Suprapubic skin (tissue), 4 donors: ENCODE measurements at places on chromosomes 16 and 17.
A peak's percentile ranks its signal among the peaks of the same experiment; 100 is the strongest.

GRCh38 chr17:39002991-39003715 is 36.0 kb upstream of the FBXO47 start:
- no peaks in the 10 kb centered on the region for H3K36me3 ChIP-seq
- peak; percentile 87 for DNase-seq
- H3K4me1 ChIP-seq, result peaks cover 47% of the 10 kb centered on the region
- peak overlapping the region; percentile 84 for H3K27ac ChIP-seq
- peak overlapping the region; percentile 10 for H3K4me3 ChIP-seq
- H3K27me3 ChIP-seq, result no peaks in the 10 kb centered on the region

- H3K27me3 ChIP-seq, result no peaks in the 10 kb centered on the region
- no peak for DNase-seq
- H3K27ac ChIP-seq, result no peak overlapping the region
- no peaks in the 10 kb centered on the region for H3K4me1 ChIP-seq
These were observed 471.5 kb upstream of the C16orf82 start for GRCh38 chr16:26595199-26595598.

DNA sequence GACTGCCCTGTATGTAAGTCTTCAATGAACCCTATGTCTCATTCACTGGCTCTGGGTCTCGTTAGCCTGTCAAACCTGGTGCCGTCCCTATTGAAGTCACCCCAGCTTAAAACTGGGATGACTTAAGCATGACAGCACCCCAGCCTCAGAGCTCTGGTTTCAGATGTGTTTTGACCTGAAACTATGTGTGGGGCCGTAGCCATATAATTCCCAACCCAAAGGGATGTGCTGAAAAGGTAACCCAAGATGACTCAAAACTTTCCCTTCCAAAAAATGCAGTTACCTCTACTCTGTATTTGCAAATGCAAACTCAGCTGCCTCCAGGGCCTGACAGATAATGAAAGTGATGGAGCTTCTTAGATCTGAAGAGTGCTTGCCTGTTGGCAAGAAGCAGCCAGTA is 478.3 kb upstream of the ERCC4 start:
- H3K27me3 ChIP-seq, result no peaks in the 10 kb centered on the region
- no peak for DNase-seq
- H3K27ac ChIP-seq, result no peak overlapping the region
- H3K4me3 ChIP-seq, result no peak overlapping the region
- H3K36me3 ChIP-seq, result no peaks in the 10 kb centered on the region

DNA sequence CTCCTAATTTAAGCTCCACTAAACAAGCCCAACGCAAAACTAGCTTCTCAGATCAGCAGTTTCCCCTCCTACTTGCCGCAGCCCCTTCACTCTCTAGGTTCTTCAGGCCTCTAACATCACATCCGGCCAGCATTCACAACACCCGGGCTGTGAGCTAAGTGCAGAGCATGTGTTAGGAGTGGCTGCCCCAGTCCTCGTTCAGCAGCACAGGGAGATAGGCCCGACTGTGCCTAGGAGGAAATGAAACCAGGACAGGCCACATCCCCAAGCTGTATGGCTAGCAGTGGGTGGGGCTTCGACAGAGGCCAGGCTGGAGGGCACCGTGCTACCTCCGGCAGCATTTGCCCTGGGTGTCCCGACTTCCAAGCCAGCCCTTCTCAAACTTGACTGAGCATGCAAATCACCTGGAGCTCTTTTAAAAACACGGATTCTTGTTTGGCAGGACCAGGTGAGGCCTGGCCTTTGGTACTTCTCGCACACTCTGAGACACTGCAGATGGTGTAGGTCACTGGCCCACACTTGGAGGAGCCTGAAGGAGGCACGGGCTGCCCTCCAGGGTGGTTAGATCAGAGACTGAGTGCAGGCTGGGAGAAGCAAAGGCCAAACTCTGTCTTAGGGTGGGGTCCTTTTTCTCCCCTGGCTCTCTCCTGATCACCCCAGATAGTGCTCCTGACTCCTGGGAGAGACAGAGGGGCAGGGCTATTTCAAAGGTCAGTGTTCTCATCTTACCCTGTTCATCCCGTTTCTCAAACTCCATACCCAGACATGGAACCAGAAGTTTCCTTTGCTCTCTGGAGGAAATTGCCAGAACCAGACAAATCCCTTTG is 202.0 kb downstream of the C16orf78 start:
- H3K36me3 ChIP-seq, result no peaks in the 10 kb centered on the region
- peaks cover 4% of the 10 kb centered on the region for H3K4me1 ChIP-seq
- H3K4me3 ChIP-seq, result no peak overlapping the region
- DNase-seq, result no peak
- H3K27ac ChIP-seq, result no peak overlapping the region

- H3K27me3 ChIP-seq, result no peaks in the 10 kb centered on the region
- H3K36me3 ChIP-seq, result peaks cover 16% of the 10 kb centered on the region
These were observed 6.5 kb downstream of the UNC119 start for GRCh38 chr17:28545787-28546415.

GRCh38 chr17:66548158-66548557 is 245.7 kb downstream of the PRKCA start:
- H3K4me1 ChIP-seq, result no peaks in the 10 kb centered on the region
- H3K4me3 ChIP-seq, result no peak overlapping the region
- no peak for DNase-seq
- H3K27ac ChIP-seq, result no peak overlapping the region
- H3K27me3 ChIP-seq, result no peaks in the 10 kb centered on the region
- H3K36me3 ChIP-seq, result no peaks in the 10 kb centered on the region

- no peak overlapping the region for H3K4me3 ChIP-seq
- peaks cover 9% of the 10 kb centered on the region for H3K36me3 ChIP-seq
- H3K27me3 ChIP-seq, result no peaks in the 10 kb centered on the region
These were observed 5.8 kb downstream of the ABCA10 start for GRCh38 chr17:69222707-69223258.

- H3K36me3 ChIP-seq, result no peaks in the 10 kb centered on the region
- peak within 1 kb of the TSS; percentile 55 for H3K4me3 ChIP-seq
These were observed at the start of gene SHISA6 for GRCh38 chr17:11240841-11241610. Gene SHISA6 (plus strand): TSS chr17:11241213.

- H3K36me3 ChIP-seq, result no peaks in the 10 kb centered on the region
- H3K27ac ChIP-seq, result no peak overlapping the region
- H3K27me3 ChIP-seq, result no peaks in the 10 kb centered on the region
- no peak for DNase-seq
These were observed 36.5 kb upstream of the DHRS7B start for GRCh38 chr17:21089933-21090901.

GRCh38 chr16:53713403-53714204 is 9.6 kb downstream of the FTO start:
- peaks cover 33% of the 10 kb centered on the region for H3K4me1 ChIP-seq
- H3K4me3 ChIP-seq, result no peak overlapping the region
- H3K27me3 ChIP-seq, result no peaks in the 10 kb centered on the region
- H3K27ac ChIP-seq, result peak overlapping the region; percentile 45
- no peak for DNase-seq

DNA sequence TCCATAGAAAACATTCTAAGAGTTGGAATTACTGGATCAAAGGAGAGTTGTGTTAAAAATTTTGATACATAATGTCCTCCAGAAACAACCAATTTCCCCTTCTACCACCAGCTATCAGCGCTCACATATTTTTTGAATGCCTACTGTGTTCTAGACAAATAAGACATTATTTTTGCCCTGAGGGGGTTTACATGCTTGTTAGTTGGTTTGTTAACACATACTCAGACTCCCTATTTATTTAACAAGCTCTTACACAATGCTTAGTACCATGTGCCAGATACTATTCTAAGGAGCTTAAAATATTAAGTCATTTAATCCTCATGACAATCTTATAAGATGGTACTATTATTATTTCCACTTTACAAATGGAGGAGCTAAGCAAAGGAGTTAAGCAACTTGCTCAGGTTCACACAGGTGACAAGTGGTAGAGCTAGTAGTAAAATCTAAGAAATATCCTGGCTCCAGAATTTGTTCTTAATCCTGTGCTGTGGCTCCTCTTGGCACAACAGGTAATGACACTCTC is 194.2 kb downstream of the UTP18 start:
- DNase-seq, result no peak
- no peak overlapping the region for H3K27ac ChIP-seq
- H3K36me3 ChIP-seq, result no peaks in the 10 kb centered on the region
- no peaks in the 10 kb centered on the region for H3K27me3 ChIP-seq
- no peak overlapping the region for H3K4me3 ChIP-seq
- no peaks in the 10 kb centered on the region for H3K4me1 ChIP-seq

DNA sequence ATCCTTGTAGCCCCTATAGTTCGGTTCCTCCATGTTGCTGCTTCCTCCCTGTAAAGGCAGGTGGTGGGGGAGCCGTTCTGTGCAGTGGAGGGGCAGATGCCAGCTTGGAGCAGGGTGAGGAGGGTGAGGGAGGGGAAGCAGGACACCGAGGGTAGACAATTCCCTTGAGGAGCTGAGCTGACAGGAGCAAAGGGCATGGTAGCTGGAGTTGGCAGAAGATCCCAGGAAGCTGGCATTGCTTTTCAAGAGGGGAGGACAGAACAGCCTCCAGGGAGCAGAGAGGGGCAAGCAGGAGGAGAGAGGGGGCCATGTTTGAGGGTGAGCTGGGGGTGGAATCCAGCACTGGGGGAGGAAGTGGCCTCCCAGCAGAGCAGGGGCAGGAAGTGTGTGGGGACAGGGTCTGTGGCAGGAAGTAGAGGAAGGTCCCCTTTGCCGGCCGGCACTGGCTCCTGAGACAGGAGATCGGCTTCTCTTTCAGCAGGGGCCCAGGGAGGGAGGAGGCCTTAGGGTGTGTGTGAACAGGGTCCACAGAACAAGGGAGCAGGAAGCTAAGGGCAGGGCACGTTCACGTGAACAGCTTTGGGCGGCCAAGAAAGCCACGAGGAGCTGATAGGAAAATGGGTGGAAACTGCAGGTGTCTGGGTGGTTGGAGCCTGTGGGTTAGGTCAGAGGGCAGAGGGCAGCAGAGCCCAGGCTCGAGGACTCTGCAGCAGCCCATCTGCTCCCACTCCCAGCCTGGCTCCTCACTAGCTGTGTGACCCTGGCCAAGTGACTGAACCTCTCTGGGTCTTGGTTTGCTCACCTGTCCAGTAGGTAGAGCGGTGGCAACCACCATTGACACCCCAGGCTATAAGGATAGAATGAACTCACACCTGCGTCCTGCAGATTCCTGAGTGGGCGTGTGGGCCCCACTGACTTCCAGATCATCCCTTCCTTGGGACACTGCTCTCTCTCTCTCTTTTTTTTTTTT is 17.5 kb upstream of the SPNS2 start:
- peaks cover 3% of the 10 kb centered on the region for H3K27me3 ChIP-seq
- no peak overlapping the region for H3K27ac ChIP-seq
- peaks cover 30% of the 10 kb centered on the region for H3K4me1 ChIP-seq
- H3K4me3 ChIP-seq, result no peak overlapping the region

- H3K4me3 ChIP-seq, result peak overlapping the region; percentile 98
- H3K36me3 ChIP-seq, result peaks cover 22% of the 10 kb centered on the region
- peaks cover 29% of the 10 kb centered on the region for H3K4me1 ChIP-seq
- DNase-seq, result no peak
These were observed 824 bp upstream of the PSME3 start for GRCh38 chr17:42832213-42832933.

- DNase-seq, result no peak
- H3K27me3 ChIP-seq, result no peaks in the 10 kb centered on the region
- H3K36me3 ChIP-seq, result no peaks in the 10 kb centered on the region
These were observed 122.9 kb downstream of the ABCA8 start for GRCh38 chr17:68832109-68832802.

- peaks cover 14% of the 10 kb centered on the region for H3K36me3 ChIP-seq
- H3K4me1 ChIP-seq, result peaks cover 38% of the 10 kb centered on the region
- no peak overlapping the region for H3K4me3 ChIP-seq
- no peaks in the 10 kb centered on the region for H3K27me3 ChIP-seq
- H3K27ac ChIP-seq, result no peak overlapping the region
These were observed 27.3 kb downstream of the KDM8 start for GRCh38 chr16:27230562-27231001.

DNA sequence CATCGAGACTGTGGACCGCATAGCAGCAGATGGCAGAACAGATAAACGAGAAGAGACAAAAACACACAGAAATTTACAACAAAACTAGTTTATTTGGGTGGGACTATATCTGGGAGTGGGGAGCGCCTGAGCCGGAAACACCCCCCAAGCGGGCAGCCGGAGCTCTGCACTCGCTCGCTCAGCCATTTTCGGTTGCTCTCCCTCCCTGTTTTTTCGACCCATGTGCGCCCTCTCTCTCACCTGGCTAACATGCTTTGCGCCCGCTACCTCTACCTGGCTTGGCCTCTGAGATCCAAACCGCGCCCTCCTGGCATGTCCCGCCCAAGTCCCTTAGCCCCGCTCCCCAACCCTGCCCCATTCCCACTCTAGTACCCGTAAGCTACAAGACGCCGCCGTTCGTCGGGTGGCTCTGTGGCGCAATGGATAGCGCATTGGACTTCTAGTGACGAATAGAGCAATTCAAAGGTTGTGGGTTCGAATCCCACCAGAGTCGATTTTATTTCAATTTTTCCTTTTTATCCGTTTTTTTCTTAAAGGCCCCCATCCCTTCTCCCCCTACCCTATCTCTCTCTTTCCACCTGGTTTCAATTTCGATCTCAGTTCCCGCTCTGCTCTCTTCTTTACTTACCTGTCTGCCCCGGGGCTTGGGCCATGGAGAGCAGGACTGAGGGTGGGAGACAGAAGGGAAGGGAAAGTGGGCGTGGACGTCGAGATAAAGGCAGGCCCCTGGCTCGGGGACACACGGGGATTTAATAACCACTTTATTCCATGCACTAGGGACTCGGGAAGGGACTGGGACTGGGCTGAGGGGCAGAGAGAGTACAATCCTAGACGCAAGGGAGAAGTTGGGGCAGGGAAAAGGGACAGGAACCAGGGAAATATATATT is 2.4 kb upstream of the ALOXE3 start:
- H3K4me3 ChIP-seq, result peak overlapping the region; percentile 74
- no peak for DNase-seq
- peaks cover 75% of the 10 kb centered on the region for H3K4me1 ChIP-seq
- H3K27me3 ChIP-seq, result peaks cover 28% of the 10 kb centered on the region
- H3K36me3 ChIP-seq, result no peaks in the 10 kb centered on the region

DNA sequence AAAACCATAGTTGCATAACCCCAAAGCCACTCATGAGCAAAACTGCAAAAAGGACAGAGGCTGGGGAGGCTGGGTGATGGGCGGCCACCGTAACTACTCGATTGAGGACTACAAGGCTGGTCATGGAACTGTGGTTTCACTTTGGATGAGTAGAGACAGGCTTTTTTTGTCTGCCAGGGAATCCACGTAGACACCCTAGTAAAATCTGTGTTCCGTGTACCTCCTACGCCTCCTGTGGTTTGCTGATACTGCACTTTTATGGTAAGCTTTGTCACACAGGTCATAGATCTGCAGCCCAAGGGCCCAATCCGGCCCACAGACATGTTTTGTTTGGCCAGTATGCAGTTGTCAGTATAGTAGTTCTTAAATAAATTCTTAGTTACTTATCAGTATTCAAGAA is 2.2 kb upstream of the TLCD3B start:
- no peak for DNase-seq
- H3K4me3 ChIP-seq, result no peak overlapping the region
- peaks cover 8% of the 10 kb centered on the region for H3K4me1 ChIP-seq
- no peaks in the 10 kb centered on the region for H3K36me3 ChIP-seq
- H3K27me3 ChIP-seq, result peaks cover 68% of the 10 kb centered on the region

GRCh38 chr16:30767767-30768465 is 5.8 kb downstream of the RNF40 start:
- H3K4me3 ChIP-seq, result no peak overlapping the region
- no peaks in the 10 kb centered on the region for H3K27me3 ChIP-seq
- H3K36me3 ChIP-seq, result peaks cover 95% of the 10 kb centered on the region
- DNase-seq, result no peak
- H3K4me1 ChIP-seq, result peaks cover 12% of the 10 kb centered on the region
